ENCODE measurements at places on chromosomes 4 and X.

DNA sequence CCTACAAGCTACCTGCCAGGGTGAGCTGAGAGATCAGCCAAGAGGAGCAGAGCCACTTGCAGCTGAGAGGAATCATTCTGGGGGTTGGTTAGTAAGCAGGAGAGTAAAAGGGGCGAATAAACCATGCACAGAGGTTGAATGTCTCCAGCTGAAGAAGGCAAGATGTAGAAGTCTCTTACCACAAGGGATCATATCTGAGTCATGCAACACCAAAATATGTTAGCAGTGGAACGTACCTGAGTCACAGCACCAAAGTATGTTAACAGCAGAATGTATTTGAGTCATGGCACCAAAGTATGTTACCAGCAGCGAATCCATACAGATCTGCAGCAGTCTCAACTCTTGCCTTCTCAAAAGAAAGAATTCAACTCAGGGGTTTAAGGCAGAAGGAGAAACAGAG is 29.9 kb downstream of the C4orf51 start:
- DNase-seq, result no peak

GRCh38 chr4:45186249-45186648 is 459.9 kb upstream of the GNPDA2 start:
- DNase-seq, result no peak

DNA sequence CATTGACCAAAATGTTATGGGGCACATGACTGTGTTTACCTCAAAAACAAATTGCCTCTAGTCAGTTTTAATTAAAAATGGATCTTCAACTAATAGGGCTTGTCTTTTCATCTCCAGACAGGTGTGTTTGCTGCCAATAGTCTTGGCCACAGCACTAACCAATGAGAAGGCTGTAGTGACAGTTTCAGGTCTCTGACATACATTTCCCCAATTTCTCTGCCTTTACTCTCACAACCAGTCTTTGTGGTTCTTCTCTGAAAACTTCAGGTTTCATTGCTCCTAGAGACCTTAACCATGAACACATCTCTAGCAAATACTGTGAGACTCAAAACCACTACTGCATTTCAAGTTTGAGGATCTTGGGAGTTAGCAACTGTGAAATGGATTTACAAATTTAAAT is 3.5 kb upstream of the EDNRA start:
- no peak for DNase-seq

DNA sequence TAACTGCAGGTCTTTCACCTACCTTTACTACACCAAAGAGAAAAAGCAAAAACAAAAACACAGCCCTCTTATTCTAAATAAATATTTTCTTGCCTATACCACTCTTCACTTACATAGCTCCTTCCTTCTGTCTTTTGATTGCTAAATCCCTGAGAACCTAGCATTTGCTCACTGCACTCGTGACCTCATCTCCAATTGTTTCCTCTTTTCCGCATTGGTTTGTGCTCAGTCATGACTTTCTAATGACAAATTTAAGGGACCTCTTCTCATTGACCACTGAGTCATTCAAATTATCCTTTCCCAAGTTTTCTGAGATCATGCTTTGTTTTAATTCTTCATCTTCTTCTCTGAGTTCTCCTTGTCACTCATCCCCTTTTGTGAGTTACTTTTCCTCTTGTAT is 1697.1 kb downstream of the STIM2 start:
- DNase-seq, result no peak

- DNase-seq, result no peak
Observed at GRCh38 chr4:176302283-176303275, 17.2 kb upstream of the SPCS3 start.

DNA sequence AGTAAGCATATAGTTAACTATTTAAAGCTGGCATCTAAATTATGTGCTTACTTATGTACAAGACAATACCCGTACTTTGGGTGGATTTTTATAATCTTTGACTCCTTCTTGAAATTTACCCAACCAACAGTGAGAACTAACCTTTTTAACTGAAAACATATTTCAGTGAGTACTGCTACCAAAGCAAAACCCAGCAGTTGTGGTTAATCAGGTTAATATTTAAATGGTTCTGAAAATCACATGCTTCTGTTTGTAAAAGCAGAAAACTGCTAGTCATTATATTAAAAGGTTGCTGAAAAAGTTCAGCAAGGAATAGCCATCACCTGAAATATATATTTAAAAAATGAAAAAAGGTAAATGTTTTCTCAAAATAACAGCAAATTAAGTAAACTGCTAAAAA is 20.0 kb downstream of the UBE2D3 start:
- no peak for DNase-seq

- DNase-seq, result no peak
Observed at GRCh38 chr4:167537761-167538160, 303.5 kb upstream of the SPOCK3 start.

DNA sequence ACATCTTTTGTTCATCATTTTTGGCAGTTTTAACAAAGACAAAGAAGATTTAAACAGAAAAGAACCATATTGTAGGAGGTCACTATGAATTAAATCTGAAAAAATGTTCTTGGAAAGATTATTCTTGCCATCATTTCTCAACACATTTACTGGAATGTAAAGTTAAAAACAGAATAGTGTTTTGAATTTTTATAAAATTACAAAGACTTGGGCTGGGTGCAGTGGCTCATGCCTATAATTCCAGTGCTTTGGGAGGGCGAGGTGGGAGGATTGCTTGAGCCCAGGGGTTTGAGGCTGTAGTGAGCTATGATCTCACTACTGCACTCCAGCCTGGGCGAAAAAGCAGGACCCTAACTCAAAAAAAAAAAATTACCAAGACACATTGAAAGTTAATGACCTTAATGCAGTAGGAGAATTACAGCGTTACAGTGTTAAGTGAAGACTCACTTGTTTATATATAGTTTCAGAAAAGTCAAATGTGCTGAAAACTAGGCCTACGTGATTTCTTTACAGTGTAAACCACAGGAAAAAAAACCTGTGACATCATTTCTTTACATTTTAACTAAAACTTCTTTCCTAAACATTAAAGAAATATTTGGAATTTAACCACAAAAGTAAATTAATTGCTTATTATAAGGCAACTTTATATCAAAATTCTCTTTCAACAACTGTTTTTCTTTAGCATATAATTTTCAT is 7.9 kb downstream of the FAM13A start:
- DNase-seq, result no peak

GRCh38 chr4:181684310-181684709 is 558.9 kb upstream of the TENM3 start:
- no peak for DNase-seq

- no peak for DNase-seq
Observed at GRCh38 chrX:131910586-131910985, 112.5 kb upstream of the STK26 start.

DNA sequence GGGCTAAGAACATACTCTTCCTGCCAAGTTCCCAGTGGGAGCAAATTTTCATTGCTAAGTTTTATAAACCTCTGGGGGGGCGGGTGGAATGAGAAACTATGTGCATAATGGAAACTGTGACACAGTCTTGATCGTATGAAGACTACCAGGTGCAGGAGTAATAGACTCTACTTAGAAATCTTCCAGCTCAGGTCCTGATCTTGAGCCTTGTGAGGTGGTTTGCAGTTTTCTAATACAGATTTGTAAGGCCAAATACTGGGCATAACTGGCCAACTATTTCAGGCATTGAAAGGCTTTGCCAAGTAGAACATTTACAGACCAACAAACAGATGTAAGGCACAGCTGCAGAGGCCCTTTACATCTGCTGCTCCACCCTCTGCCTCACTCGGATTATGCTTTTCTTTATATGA is 89.7 kb upstream of the CBR4 start:
- no peak for DNase-seq

DNA sequence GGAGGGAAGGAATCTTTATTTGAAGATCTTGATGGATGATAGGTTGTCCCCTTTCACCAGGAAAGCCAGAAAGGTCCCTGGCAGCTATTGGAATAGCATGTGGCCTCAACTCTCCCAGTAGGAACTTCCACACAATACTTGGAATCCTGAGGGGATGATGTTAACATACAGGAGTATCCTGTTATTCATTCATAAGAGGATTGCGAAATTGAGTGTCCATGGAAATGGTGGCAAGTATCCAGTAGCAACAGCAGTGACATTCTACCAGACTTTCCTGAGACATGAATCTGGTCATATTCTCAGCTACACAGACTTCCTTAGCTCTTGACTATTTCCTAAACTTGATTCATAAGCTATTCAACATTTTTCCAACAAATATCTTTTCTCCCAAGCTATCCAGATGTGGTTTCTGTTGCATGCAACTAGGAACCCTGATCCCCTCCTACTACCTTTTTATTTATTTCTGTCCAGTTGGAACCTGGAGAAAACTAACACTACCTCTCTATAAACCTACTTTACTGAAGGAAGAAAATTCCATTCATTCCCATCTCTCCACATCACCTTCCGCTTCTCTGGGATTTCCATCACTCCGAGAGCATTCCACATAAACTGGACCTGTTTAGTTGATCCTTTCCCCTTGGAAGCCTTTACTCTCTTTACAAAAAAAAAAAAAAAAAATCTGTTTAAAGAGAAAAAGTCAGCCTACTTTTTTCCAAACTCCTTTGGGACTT is 101.8 kb downstream of the ANXA5 start:
- DNase-seq, result no peak

DNA sequence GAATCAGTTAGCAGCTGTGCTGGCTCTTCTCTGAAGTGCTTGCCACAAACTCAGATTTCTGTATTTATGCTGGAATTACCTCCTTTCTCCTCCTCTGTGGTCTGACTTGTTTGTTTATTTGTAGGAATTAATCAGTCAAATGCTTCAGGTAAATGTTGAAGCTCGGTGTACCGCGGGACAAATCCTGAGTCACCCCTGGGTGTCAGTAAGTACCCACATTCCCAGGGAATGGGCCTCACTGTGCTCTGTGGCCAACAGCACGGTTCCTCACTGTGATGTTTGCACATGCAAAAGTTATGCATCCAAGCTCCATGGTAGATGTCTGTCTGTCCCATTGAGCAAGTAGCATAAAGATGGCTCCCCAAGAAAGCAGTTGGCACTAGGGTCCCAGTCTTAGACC is 169.9 kb downstream of the DCLK2 start:
- DNase-seq, result no peak

DNA sequence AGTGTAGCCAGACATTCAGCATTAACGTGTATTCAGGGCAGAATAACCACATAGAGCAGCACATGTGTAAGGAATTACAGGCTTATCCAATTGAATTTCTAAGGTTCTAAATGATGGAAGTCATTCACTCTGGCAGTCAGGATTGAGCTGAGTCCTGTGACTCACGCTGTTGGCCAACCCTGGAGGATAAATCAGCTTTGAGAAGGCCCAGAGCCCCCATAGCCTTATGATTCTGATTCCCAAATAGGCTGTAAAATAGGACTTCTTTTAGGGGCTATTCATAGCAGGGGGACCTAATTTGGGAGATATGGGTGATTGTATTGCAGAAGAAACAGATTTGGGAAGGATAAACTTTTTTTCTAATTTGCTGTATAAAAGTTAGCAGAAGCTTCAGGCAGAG is 8.1 kb upstream of the HPF1 start:
- DNase-seq, result no peak

- DNase-seq, result no peak
Observed at GRCh38 chr4:7909463-7910262, 30.0 kb downstream of the AFAP1 start.

- DNase-seq, result no peak
Observed at GRCh38 chrX:6505960-6506359, 29.0 kb downstream of the VCX3A start.

GRCh38 chrX:139751053-139751452 is 43.1 kb upstream of the MCF2 start:
- DNase-seq, result no peak

- no peak for DNase-seq
Observed at GRCh38 chr4:18869166-18869565, 847.6 kb upstream of the LCORL start.

DNA sequence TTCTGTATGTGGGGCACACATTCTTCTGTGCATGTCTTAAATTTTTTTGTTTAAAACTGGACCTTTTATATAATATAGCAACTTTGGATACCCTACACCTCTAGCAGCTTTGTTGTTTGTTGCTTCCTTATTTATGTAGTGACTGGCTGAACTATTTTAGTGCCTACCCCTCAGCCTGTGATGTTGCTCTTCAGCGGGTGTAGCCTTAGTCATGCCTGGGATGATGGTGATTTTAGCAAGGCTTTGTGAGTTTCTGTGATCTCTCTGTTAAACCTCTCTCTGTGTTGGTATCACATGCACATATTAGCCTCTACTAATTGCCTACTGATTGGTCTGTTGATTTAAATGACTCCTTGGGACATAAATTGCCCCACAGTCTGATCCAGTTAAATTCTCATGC is 22.8 kb downstream of the USP9X start:
- no peak for DNase-seq

DNA sequence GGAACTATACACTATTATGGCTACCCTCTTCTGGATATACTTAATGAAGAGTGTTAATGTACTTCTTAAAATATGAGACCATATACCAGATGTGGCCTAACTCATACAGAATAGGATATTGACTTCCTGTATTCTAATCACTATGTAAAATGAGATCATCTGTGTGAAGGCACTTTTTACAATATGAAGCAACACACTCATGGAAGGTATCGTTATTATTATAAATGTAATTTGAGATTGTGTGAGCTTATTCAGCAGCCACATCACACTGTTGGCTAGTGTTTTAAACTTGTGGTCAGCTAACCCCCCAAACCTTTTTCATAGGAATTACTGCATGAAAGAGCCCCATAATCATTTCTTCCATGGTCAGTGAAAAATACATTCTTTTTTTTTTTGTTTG is 281.8 kb upstream of the TEX13A start:
- no peak for DNase-seq

DNA sequence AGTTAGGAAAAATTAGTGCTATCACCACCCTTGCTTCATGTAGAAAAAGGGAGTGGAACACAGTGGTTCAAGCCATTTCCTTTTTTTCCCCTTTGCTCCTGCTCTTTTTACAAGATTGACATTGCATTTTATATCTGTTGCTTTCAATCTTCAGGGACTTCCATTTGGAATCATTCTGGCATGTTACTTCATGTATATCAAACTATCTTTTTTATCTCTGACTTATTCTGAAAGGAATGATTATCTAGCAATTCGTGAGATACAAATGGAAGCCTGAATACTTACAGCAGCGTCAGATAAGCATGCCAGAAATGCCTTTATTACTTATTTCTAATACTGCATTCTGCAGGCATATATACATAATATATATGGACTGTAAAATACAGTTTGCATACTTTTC is 20.4 kb downstream of the ADGRL3 start:
- no peak for DNase-seq

DNA sequence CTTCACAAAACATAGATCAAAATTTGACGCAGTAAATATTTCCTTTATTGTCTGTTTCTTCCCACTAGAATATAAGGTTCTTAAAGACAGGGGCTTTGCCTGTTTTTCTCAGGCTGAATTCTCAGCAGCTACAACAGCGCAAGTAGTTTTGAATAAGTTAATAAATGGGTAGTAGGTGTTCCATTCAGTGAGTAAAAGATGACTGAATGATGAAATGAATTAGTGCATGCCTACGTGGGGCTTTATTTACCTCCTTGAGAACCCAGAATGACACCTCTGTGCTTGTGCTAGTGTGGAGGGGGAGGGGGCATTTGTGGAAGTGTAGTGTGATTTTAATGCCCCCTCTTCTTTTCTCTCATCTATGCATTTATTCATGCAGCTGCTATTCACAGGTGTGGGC is 278.9 kb downstream of the FBXW7 start:
- DNase-seq, result no peak

GRCh38 chr4:118983831-118984230 is 95.2 kb downstream of the SYNPO2 start:
- DNase-seq, result no peak

GRCh38 chr4:107866726-107867125 is 42.0 kb downstream of the SGMS2 start:
- DNase-seq, result no peak

GRCh38 chrX:44080083-44080482 is 106.9 kb upstream of the NDP start:
- no peak for DNase-seq

Measured in endodermal cell (in vitro differentiated cells).